ENCODE measurements at places on chromosomes 4 and X.

GRCh38 chrX:153379971-153380581, 21.1 kb downstream of the PNMA6E start:
- no peak for DNase-seq

DNA sequence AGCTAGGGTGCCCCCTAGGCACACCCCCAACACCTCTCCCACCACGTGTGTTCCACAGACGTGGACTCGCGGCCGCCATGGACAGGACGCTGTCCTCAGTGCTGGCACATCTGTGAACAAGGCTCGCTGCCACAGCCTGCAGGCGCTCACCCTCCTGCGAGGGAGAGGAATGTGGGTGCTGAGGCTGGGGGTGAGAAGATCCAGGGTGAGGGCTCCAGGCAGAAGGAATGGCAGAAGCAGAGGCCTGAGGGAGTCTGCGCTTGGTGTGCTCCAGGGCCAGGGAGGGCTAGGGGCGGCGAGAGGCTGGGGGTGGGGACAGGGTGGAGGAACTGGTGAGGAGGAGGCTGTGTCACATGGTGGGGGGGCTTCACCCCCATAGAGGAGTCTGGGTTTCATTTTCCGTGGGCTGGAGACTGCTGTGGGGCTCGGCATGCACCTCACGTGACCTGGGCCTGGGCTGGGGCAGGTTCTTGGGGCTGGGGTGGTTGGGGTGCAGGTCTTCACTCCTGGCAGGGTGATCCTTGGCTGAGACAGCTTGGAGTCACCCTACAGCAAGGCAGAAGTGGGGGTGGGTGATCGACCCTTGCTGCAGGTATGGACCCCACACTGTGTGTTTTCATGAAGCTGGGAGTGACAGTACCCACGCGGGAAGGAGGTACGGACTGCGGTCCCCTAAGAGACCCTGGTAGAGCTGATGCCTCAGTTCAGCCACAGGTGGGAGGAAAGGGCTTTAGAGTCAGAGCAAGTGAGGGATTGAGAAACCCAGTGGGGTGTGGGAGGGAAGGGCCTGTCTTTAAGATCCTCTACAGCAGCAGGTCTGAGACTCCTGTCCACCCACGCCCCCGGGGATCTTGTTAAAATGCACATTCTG, 103.7 kb downstream of the PSAPL1 start:
- no peak for DNase-seq

- DNase-seq: no peak
Measured at GRCh38 chr4:38894322-38894982, 26.8 kb downstream of the FAM114A1 start.

- no peak for DNase-seq
Measured at GRCh38 chr4:13605330-13605729, 22.2 kb downstream of the BOD1L1 start.

DNA sequence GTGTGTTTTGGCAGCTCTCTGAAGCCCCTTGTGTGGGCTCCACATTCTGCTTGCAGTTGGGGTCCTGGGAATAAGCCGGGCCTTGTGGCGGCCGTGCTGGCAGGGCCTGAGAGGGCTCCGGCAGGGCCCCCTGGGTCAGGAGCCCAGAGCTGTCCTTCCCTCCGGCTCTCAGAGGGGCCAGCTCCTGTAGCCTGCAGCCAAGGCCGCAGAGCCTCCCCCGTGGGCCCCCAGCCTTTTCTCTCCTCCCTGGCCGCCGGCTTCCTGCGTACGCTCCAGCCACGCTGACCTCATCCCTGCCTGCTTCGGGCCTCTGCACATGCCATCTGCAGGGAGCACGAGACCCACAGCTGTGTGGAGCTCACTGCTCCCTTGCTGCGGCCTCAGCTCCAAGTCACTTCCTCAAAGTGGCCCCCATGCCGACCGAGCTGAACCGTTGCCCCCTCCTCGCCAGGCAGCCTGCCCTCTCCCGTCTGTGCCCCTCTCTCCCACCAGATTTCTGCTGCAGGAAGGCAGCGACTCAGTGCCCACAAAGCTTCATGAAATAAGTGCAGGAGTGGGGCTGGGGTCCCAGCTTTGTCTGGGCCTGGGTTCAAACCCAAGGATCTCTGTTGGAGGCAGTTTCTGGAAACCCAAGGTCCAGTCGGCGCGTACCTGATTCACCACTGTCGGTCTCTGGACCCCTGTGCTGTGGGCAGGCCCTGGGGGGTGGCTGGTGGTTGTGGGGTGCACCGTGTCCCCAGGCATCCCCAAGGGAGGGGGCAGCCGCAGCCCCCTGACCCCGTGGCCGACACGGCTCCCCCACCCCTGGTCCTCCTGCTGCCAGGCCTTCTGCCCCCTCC, 57.1 kb upstream of the NKX1-1 start:
- no peak for DNase-seq

DNA sequence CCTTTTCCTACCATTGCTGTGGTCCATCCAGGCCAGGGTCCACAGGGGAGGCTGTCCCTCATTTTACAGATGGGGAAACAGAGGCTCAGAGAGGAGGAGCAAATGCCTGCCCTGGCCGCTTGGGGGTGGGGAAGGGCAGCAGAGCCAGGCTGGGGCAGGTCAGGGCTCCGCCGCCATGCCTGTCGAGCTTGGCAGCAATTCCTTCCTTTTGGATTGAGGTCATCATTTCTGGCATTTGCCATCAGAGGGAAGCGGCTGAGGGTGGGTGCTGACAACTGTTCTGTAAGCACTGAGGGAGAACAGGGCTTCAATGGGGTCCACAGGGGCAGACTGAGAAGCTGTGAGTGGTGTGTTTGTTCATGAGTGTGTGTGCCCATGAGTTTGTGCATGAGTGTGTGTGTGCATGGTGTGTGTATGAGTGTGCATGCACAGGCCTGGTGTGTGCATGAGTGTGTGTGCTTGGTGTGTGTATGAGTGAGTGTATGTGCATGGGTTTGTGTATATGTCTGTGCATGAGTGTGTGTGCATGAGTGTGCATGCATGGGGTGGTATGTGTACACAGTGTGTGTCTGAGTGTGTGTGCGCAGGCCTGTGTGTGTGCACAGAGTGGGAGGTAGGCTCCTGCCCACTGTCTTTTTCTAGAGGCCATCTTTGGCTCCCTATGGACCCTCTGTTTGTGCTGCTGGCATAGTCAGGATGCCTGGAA, 115.2 kb downstream of the SORCS2 start:
- no peak for DNase-seq

DNA sequence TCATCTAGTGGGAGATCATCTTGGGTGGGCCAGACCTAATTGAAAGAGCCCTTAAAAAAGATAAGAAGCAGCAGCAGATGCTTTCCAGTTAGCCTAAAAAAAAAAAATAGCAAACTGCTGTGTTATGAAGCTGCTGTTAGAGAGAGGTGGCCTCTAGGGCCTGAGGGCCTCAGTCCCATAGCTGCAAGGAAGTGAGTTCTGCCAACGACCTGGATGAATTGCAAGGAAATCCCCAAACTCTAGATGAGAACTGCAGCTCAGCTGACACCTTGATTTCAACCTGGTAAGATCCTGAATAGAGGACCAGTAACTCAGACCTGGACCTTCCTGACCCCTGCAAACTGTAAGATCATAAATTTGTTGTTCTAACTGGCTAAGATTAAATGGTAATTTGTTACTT, 275.2 kb downstream of the TENM3 start:
- DNase-seq: no peak

DNA sequence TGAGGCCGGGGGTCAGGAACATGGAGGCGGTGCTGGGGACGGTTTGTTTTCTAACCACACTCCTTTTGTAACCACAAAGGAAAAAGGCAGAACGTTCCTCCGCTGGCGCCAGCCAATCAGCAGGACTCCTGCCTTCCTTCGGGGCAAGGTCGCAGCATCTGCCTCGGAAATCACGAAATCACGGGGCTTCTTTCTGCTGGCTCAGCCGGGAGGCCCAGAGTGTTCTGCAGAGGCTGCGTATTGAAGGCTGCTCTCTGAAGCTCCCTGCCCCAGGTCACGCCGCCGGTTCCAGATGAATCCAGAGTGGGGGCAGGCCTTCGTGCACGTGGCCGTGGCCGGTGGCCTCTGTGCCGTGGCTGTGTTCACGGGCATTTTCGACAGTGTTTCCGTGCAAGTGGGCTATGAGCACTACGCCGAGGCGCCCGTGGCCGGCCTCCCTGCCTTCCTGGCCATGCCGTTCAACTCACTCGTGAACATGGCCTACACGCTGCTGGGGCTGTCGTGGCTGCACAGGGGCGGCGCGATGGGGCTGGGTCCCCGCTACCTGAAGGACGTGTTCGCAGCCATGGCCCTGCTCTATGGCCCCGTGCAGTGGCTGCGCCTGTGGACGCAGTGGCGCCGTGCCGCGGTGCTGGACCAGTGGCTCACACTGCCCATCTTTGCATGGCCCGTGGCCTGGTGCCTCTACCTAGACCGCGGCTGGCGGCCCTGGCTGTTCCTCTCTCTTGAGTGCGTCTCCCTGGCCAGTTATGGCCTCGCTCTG, 9.4 kb downstream of the TMEM187 start:
- peak; percentile 48 for DNase-seq

DNA sequence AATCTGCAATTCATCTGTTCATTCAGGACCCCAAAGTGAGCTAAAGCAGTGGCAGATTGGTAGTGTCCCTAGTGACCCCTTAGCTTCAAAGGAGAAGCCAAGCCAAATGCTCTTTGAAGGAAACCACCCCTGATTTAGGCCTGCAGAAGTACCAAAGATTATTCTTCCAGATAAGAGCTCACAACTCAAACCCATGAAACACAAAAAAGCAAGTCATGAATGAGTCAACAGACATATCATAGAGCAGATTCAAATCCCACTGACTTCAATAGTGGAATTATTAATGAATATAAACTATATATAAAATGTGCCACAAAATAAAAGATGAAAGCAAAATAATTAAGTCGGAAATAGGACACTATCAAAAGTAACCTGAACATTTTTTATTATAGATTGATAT, 197.6 kb downstream of the SCFD2 start:
- no peak for DNase-seq

Measured in NCI-H2227 treated with DMSO at 0.1 percent for 48 hours (cell line).